A172 (cell line): ENCODE measurements at places on chromosomes 5 and 9. TPM values are rescaled to one million over a fixed set of nuclear protein-coding genes. Genes with fewer than 3 reads are reported as not detected.
A peak's percentile ranks its signal among the peaks of the same experiment; 100 is the strongest.

- DNase-seq, result no peak
Measured at GRCh38 chr5:155148694-155149093, 135.1 kb downstream of the KIF4B start.

DNA sequence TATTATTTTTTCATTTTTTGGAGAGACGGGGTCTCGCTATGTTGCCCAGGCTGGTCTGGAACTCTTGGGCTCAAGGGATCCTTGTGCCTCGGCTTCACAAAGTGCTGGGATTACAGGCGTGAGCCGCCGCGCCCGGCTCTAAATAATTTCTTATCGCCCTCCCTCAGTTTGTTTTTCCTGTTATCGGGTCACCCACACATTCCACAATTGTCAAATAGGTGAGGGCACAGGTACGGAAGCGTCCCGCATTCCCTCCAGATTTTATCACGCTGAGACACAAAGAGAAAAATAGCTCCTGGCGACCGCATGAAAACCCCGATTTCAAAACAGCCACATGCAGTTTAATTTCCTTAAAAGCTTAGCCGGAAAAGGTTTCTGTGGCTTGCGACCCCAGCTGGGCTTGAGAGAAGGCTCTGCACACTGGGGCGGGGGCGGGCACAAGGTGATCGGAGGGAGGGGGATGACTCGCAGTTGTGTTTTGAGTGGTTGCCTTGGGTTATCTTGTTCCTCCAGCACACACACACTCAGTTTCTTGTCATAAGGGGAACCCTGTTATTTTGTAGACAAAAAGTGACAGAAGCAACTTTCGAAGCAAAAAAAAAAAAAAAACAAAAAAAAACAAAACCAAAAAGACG is 717 bp upstream of the IQGAP2 start:
- DNase-seq, result no peak

- DNase-seq, result peak; percentile 59
Measured at GRCh38 chr9:88949425-88949824, 41.8 kb upstream of the S1PR3 start.

DNA sequence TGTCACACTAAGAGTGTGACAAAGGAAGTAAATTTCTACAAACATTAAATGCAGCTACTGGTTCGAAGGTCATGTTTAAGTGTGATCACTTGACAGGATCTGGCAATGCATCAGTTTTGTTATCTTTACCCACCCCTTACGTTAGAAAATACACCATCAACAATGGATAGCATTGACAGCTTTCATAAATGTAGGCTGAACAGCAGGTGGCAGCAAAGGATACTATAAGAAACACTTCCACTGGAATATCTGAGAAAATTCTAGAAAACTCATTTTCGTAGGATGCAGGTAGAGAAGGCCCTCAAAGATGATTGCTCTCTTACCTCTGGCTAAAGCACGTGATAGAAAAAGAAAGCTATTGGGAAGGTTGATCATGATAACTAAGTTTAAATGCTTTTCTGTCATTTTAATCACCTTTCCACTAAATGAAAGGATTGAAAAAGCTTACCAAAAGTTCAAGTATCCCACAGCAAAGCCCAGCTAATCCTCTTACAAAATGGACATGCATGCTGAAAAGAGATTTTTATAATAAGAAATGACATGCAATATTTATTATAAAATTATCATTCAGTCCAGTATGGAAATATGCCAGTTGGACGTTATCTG is 292.5 kb downstream of the PARP8 start:
- DNase-seq, result peak; percentile 22

- DNase-seq, result no peak
Measured at GRCh38 chr9:7121664-7122063, 363.9 kb downstream of the KDM4C start.

- DNase-seq, result no peak
Measured at GRCh38 chr9:121294151-121294743, 26.3 kb downstream of the GSN start.

DNA sequence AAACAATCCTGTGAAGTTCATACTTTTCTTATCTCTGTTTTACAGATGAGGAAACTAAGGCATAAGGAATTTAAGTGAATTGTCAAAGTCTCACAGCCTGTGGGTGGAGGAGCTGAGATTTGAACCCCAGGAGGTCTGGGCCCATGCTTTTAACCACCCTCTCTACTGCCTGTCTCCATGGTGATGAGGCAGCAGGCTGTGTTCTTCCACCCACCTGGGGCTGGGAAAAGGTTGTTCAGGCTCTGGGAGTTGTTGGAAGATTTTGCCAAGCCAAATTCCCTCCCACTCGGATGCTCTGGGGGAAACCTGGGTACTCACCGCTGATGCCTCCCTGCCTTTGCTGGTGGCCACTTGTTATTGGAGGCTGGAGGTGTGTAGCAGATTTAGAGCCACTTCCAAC is 18.3 kb upstream of the SYNPO start:
- no peak for DNase-seq

- DNase-seq, result no peak
Measured at GRCh38 chr5:120442694-120443093, 21.4 kb upstream of the PRR16 start.

DNA sequence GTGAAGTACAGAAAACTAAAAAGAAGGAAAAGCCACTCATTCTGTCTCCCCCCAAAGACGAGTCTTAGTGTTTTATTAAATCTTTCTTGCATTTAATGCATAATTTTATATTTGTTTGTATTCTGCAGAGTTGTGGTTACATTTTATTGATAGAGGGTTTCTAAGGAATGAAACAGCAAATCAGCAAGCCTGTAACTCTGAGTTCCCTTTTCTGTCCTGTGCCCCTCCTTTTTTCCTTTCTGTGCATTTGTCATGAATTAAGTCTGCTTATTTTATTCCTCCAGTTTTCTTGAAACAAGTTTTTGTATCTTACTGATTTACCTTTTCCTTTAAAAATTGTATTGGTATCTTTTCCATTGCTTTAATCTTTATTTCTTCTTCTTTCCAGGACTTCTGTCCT is 132.8 kb downstream of the MUSK start:
- DNase-seq, result no peak

DNA sequence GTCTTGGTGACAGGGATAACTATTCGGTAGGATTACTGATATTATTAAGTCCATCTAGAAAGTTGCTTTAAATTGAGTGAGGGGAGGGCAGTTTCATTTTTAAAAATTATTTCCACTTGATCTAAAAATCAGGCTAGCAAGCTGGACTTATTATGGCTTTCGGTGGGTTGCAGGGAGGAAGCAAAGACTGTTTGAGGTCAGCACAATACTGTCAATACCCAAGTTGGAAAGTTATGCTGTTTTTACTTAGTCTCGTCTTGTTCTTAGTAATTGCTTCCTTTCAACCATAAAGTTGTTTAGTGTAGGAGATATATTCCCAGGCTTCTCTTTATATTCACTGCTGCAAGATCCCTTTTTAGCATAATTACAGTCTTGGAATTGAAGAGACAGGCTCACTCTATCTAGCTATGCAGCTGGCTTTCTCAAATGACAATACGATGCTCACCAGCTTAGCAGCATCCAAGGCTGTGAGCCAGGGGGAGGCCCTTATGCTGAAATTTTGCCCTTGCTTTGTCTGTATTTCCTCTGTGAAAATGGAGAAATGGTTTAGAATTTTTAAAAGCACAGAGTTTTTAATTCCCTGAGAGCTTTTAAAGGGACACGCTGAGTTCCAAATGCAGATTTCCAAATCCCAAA is 68.2 kb upstream of the APC start:
- no peak for DNase-seq

- DNase-seq, result no peak
Measured at GRCh38 chr9:18516965-18517364, 43.0 kb downstream of the ADAMTSL1 start.

DNA sequence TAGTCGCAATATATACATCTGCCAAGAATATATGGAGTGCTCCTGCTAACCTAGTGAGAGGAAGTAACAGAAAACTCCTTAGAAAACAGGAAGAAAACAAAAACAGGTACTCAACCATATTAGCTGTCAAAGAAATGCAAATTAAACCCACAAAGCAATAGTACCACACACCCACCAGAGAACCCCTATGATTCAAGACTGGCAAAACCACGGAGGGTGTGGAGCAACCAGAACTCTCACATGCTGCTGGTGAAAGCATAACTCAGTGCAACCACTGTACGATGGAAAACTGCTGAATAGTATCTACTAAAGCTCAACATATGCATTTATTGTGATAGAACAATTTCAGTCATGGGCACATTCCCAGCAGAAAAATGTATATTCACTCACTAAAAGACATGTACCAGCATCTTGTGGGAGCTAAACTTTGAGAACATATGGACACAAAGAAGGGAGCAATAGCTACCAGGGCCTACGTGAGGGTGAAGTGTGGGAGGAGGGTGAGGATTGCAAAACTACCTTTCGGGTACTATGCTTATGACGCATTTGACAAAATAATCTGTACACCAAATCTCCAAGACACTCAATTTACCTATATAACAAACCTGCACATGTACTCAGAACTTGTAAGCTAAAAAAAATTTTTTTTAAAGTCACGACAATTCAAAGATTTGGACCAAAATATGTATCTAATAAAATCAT is 34.0 kb downstream of the PTPN3 start:
- DNase-seq, result no peak

GRCh38 chr9:99085949-99086948 is 18.7 kb upstream of the TGFBR1 start:
- peak; percentile 77 for DNase-seq

DNA sequence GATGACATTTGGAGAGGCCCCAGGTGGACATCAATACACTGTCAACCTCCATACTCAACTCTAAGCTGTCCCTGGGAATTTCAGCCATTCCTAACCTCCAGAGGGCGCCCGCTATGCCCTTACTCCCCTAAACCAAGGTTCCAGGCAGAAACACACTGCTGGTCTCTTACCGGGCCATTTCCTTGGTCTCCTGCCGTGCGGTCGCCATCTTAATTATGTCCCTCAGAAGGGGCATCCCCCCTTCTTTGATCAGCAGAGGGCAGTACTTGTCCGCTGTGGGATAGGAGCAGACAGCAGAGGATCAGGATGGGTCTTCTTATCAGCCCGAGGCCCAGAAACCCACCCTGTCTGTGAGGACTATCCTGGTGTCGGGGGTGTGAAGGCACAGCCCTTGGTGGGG is 9.3 kb upstream of the ZDHHC12 start:
- peak; percentile 91 for DNase-seq

- DNase-seq, result no peak
Measured at GRCh38 chr9:136562746-136563495, 17.1 kb upstream of the NOTCH1 start.

DNA sequence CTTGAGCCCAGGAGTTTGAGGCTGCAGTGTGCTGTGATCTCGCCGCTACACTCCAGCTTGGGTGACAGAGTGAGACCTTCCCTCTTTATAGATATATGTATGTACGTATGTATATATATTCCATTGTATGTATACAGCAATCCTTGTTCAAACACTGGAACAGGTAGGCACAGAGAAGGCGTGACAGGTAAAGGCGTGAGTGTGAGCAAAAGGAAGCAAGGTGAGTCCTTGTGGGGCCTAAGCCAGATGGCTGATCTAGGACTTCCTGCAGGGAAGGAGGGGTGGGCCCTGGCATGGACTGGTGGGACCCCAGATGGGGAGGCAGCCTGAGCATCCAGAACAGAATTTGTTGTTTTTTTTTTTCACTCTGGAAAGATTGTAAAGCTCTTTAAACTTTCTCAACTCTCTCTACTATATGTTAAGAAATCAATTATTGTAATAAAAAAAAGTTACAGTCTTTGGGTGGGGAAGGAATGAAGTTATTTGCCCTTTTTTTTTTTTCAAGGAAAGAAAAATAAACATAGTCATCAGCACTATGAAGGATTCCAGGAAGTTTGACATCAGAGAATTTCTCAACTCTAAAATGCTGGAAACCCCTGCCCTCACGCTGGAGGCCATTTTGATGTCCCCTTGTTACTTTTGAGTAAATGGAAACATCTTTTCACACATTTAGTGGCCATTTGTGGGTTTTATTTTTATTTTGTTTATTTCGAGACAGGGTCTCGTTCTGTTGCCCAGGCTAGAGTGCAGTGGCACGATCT is 38.9 kb upstream of the STXBP1 start:
- peak; percentile 66 for DNase-seq

DNA sequence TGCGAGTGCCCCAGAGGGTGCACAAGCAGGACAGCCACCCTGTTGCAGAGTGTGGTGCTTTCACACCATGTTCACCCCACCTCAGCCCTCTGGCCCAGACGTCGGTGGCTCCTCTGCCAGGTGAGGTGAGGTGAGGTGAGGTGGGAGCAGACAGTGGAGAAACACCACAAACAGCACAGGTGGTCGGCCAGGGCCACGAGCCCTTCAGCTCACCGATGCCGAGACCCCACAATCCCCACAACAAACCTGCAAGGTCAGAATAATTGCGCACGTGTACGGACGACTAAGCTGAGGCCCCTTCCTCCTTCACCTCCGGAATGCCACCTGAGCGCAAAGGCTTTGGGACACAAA is 10.5 kb downstream of the BRD3 start:
- no peak for DNase-seq

Gene PRR16
- 1.9 and 4.0 TPM in 2 replicates for total RNA-seq

Gene APC
- total RNA-seq, result 36.7 and 49.4 TPM in 2 replicates

Gene INSL4
- not detected in 2 replicates for total RNA-seq

Gene EQTN
- total RNA-seq, result not detected in 2 replicates

Gene MTRR
- total RNA-seq, result 23.2 and 40.9 TPM in 2 replicates

Gene MYOZ3
- total RNA-seq, result 0.07 and 0.45 TPM in 2 replicates
